ENCODE measurements at places on chromosomes 13 and 19. TPM values are rescaled to one million over a fixed set of nuclear protein-coding genes. Genes with fewer than 3 reads are reported as not detected.

GRCh38 chr19:48476176-48476575 is 7.0 kb downstream of the CYTH2 start:
- DNase-seq = no peak

ZNF320 gene
- total RNA-seq = 2.3 TPM

DNA sequence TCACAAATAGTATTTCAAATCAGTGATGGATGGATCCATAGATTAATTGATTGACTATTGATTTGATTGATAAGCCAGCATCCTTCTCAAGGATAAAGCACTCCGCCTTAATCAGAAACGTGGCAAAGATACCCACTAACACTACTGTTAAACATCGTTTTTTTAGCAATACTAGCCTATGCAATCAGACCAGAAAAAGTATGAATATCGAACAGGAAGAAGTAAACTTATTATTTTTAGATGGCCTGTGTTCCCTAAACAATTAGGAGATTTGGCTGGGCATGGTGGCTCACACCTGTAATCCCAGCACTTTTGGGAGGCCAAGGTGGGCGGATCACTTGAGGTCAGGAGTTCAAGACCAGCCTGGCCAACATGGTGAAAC is 49.5 kb downstream of the MYH14 start:
- H3K4me1 ChIP-seq = no peaks in the 10 kb centered on the region
- peaks cover 5% of the 10 kb centered on the region for H3K36me3 ChIP-seq
- H3K4me3 ChIP-seq = no peak overlapping the region
- no peaks in the 10 kb centered on the region for H3K27me3 ChIP-seq
- H3K27ac ChIP-seq = no peak overlapping the region

DNA sequence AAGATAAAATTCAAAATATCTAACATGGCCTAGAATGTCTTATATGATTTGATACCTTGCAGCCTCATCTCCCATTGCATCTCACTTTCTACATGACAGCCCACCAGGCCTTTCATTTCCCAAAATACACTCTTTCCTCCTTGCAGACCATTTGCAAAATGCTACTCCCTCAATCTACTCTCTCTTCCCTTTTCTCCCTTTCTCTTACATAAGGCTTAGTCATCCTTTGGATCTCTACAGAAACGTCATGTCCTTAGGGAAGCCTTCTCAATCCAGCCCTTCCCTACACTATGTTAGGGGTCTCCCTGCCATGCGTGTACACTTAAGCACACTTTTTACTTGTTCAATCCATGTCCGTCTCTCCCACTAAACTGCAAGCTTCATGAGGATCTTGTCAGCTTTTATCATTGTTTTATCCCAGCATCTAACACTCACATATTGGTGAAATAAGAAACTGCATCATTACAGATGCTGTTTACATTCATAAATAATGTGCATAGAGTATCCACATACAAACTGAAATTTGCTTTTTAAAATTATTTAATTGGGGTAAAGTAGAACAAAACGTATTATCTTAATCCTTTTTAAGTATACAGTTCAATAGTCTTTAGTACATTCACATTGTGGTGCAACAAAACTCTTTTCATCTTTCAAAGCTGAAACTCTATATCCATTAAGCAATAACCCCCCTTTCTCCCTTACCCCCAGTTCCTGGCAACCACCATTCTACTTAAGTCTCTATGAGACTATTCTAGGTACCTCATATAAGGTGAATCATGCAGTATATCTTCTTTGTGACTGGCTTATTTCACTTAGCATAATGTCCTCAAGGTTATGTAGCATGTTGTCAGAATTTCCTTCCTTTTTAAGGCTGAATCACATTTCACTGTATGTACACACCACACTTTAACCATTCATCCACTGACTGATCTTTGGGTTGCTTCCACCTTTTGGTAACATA is 11.5 kb upstream of the WBP4 start:
- no peak for DNase-seq
- H3K27me3 ChIP-seq = no peaks in the 10 kb centered on the region
- H3K4me1 ChIP-seq = peaks cover 48% of the 10 kb centered on the region

- no peak for DNase-seq
- no peak overlapping the region for H3K27ac ChIP-seq
- no peak overlapping the region for H3K4me3 ChIP-seq
- no peaks in the 10 kb centered on the region for H3K36me3 ChIP-seq
Measured at GRCh38 chr13:28373810-28374209, 121.1 kb downstream of the FLT1 start.

DNA sequence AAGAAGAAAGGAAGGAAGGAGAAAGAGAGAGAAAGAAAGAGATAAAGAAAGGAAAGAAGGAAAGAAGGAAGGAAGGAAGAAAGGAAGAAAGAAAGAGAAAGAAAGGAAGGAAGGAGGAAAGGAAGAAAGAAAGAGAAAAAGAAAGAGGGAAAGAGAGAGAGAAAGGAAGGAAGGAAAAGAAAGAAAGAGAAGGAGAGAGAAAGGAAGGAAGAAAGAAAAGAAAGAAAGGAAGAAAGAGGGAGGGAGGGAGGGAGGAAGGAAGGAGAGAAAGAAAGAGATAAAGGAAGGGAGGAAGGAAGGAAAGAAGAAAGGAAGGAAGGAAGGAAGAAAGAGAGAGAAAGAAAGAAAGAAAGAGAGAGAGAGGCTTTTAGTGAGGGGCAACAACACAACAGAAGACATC is 135.1 kb upstream of the VSTM2B start:
- H3K27me3 ChIP-seq = no peaks in the 10 kb centered on the region
- no peaks in the 10 kb centered on the region for H3K4me1 ChIP-seq
- DNase-seq = no peak
- no peak overlapping the region for H3K4me3 ChIP-seq
- H3K27ac ChIP-seq = no peak overlapping the region

U2AF2 gene
- 106 TPM for total RNA-seq

LENG9 gene
- 25.7 TPM for total RNA-seq

FGF21 gene
- not detected for total RNA-seq
